Caudate nucleus (tissue), 63 donors: ENCODE measurements at places on chromosomes 3 and 15.

- no peak for DNase-seq
Observed at GRCh38 chr3:152671446-152672319, 163.2 kb upstream of the P2RY1 start.

GRCh38 chr15:31615643-31616415 is 289.2 kb downstream of the KLF13 start:
- no peak for DNase-seq

GRCh38 chr3:20186600-20187004 is 596 bp upstream of the SGO1 start:
- DNase-seq: no peak

DNA sequence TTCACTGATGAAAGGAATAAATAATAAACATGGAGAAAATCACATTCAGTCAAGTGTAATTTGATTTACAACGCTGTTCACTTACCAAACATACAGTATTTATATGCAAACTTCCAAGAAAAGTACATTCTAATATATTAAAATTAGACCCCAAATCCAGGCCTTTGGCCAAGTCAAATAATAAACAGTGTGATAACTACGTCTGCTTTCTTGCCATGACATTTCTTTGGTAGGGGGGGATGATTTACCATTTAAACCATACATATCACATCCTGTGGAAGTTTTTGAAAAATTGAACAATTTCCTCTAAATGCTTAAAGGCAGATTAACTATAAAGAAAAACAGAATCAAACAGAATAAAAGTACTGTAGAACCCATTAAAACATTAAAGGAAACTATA is 368.2 kb upstream of the WNT5A start:
- DNase-seq: no peak

DNA sequence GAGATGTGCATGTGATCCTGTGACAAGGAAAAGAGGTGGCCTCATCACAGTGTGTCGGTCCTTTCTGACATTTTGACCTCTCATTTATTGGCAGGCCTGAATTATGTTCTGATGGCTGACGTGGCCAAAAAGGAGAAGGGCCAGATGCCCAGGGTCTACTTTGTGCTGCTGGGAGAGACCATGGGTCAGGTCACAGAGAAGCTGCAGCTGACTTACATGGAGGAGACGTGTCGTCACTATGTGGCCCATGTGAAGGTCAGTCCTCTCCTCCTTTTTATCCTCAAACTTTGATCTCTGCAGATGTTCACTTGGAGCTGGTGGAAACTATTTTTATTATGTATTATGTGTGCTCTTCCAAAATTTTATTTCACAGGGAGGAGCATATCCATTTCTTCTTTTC is 319.3 kb upstream of the CTDSPL start:
- no peak for DNase-seq

DNA sequence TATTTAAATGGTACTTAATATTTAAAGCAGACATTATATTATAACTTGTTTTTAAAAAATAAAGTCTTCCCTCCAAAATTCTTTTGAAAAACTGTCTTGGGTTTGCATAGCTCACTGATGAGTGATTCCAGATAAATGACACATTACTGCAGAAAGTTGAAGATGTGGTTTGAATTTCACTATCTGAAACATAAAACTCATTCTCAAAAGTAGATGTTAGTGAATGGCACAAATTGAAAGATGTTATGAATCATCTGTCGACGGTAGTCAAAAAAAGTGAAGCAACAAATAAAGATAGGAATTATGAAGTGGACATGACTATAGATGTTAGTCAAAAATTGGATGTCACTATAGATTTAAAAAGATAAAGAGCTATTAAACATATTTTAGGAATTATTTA is 280.5 kb downstream of the GAP43 start:
- DNase-seq: no peak

DNA sequence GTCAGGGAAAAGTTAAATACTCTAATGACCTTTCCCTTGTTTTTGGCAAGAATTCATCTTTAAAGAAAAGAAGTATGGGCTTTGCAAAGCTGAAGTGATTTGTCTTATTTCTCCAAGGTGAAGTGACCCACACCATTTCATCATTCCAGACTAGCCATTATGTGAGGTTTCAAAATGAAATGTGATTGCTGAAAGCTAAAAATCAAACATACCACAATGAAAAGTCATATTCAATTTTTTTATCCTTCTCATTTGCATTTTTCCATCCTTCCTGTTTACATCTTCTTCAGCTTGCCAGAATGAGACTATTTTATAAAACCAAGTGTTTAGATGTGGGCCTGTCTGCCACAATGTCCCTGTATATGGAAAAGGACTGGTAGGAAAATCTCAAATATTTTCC is 142.3 kb upstream of the STRIT1 start:
- DNase-seq: no peak

DNA sequence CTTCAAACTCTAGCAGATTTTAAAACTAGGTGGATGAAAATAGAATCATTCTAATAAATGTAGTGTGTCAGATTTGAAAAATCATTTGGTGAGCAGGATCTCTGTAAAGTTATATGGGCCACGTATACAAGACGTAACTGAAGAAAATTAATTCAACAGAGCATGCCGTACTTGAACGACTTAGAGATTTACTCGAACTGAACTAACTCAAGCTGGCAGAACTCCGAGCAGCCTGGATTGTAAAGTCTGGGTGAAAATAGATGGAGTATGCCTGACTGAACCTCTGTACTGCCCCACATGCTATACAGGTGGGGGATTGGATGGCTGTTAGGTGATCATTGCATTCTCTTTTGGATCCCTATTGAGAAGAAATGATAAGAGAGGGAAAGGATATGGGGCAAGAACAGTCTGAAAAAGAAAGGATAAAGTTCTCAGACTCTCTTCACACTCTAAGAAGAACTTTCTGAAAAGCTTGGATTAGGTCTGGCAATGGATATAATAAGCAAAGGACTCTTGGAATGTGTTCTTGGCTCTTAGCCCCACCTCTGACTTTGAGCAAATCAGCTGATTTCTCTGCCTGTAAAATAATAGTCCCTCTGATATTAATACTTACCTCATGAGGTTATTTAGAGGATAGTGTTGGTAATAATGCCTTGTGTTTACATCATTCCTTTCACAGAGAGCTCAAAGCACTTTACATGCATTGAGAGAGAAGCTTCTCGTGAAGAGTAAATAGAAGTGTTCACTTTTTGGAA is 147.5 kb downstream of the FILIP1L start:
- no peak for DNase-seq

GRCh38 chr3:115930922-115931321 is 307.6 kb downstream of the GAP43 start:
- DNase-seq: no peak

- DNase-seq: no peak
Observed at GRCh38 chr15:58282060-58282708, 144.0 kb downstream of the AQP9 start.

GRCh38 chr3:59425371-59425770 is 375.5 kb upstream of the CFAP20DC start:
- DNase-seq: no peak

GRCh38 chr3:143309705-143310104 is 190.1 kb downstream of the CHST2 start:
- no peak for DNase-seq

- no peak for DNase-seq
Observed at GRCh38 chr3:14803101-14803980, 15.4 kb upstream of the FGD5 start.

DNA sequence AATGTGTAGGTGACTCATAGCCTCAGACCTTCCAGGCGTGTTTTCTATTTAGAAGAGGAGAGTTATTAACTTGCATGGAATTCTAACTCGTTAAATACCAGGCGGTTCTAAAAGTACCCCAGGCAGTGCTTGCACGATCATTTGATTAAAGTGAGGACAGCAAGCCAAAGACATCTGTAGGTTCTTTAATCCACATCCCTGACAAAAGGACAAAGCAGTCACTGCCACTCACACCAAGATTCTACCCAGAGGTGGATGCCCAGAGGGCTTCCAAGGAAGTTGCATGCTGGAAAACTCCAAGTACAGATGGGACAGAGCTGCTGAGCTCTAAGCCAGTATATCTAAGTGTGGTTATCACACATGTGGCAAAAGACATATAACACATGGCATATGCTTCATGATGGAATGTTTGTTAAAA is 372.1 kb downstream of the ROBO2 start:
- no peak for DNase-seq

GRCh38 chr15:48654801-48655200 is 9.3 kb upstream of the FBN1 start:
- DNase-seq: no peak
